ENCODE measurements at places on chromosomes 16 and 17. TPM values are rescaled to one million over a fixed set of nuclear protein-coding genes. Genes with fewer than 3 reads are reported as not detected.

Gene ZNF423
- 1.8 TPM for total RNA-seq

Gene SLC6A2
- total RNA-seq: not detected

Gene GPR142
- total RNA-seq: 0.10 TPM

Gene IRF8
- 0.63 TPM for total RNA-seq

GRCh38 chr16:10988879-10989278 is 44.5 kb downstream of the CLEC16A start:
- no peak for DNase-seq
